ENCODE measurements at places on chromosomes 1 and 21.
A peak's percentile ranks its signal among the peaks of the same experiment; 100 is the strongest.

DNA sequence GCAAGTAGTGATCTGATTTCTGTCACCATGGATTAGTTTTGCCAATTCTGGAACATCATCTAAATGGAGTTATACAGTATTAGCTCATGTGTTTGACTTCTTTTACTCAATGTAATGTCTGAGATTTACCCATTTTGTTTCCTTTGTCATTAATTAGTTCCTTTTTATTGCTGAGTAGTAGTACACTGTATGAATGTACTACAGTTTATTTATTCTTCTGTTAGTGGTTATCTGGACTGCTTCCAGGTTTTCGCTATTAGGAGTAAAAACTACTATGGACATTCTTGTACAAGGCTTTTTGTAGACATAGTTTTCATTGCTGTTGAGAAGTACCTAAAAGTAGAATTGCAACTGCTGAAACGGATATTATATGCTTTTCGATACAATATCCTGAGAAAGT, 14.1 kb downstream of the SUCO start:
- H3K27me3 ChIP-seq, result no peaks in the 10 kb centered on the region
- H3K4me1 ChIP-seq, result no peaks in the 10 kb centered on the region
- H3K27ac ChIP-seq, result no peak overlapping the region
- no peaks in the 10 kb centered on the region for H3K36me3 ChIP-seq
- H3K4me3 ChIP-seq, result no peak overlapping the region
- DNase-seq, result no peak

GRCh38 chr1:31814631-31815306, 1.1 kb downstream of the SPOCD1 start:
- DNase-seq, result no peak
- H3K4me1 ChIP-seq, result no peaks in the 10 kb centered on the region
- H3K27ac ChIP-seq, result no peak overlapping the region
- no peaks in the 10 kb centered on the region for H3K27me3 ChIP-seq
- H3K36me3 ChIP-seq, result no peaks in the 10 kb centered on the region

GRCh38 chr1:197972406-197972805, 55.2 kb downstream of the LHX9 start:
- H3K27ac ChIP-seq, result no peak overlapping the region
- no peaks in the 10 kb centered on the region for H3K36me3 ChIP-seq
- H3K4me1 ChIP-seq, result no peaks in the 10 kb centered on the region
- no peak for DNase-seq
- no peaks in the 10 kb centered on the region for H3K27me3 ChIP-seq
- no peak overlapping the region for H3K4me3 ChIP-seq

DNA sequence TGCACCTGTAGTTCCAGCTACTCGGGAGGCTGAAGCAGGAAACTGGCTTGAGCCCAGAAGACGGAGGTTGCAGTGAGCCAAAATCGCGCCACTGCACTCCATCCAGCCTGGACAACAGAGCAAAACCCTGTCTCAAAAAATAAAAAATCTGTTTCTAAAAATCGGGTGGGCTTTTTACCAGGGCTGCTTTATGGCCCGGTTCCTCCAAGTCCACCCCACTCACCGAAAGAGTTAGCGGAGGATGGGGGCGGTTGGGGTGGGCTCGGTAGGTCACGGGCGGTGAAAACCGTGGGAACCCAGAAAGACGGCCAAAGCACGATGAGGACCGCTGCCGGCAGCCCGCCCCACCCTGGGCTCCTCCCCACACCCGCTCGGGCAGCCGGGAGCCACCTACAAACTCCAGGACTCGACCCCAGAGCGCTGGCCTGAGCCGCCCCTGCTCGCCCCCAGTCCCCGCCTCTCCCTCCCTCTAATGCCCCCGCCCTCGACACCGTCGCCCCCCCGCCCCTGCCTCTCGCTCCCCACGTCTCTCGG, 846 bp upstream of the PER3 start:
- H3K4me3 ChIP-seq, result peak overlapping the region; percentile 54
- peak overlapping the region; percentile 69 for H3K27ac ChIP-seq
- no peaks in the 10 kb centered on the region for H3K4me1 ChIP-seq
- H3K27me3 ChIP-seq, result no peaks in the 10 kb centered on the region
- DNase-seq, result peak; percentile 68

DNA sequence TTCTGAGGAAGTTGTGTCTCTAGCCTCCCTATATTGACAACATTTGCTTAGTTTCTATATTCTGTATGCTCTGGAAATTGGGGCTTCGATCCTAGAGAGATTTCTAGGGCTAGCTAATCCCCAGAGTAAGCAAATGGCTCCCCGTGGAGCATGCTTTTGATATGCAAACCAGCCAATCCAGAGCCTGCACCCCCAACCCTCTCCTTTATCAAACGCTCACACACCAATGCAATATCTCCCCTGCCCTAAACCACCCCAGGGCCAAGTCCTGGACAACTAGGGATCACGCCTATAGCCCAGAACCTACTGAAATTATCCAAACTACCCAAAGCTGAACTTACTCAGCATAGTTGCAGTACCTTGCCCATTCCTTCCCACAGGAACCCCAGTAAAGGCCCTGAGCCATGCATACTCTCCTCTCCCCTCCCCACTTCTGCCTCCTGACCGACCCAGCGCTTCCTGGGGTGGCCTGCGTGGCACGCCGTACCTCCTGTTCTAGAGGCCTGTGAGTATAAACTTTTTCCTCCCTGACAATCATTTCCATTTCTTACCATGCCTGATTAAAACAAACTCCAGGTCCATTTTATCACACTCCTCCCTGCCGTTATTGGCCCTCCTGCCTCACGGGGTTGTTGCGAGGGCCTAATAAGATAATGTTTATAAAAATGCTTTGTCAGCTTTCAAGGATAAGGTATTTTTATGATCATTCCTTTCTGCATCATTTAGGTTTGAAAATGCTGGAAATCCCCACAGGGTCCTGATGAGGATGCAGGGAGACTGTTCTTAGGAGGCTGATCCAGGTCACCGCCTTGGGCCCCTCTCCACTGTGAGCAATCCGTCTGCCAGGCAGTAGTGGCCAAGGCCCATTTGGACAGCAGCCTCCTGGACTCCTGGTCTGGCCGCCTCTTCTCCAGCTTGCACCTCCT, 102.7 kb downstream of the TENT5C start:
- H3K36me3 ChIP-seq, result no peaks in the 10 kb centered on the region
- DNase-seq, result no peak
- no peak overlapping the region for H3K4me3 ChIP-seq
- H3K4me1 ChIP-seq, result no peaks in the 10 kb centered on the region
- H3K27me3 ChIP-seq, result no peaks in the 10 kb centered on the region

DNA sequence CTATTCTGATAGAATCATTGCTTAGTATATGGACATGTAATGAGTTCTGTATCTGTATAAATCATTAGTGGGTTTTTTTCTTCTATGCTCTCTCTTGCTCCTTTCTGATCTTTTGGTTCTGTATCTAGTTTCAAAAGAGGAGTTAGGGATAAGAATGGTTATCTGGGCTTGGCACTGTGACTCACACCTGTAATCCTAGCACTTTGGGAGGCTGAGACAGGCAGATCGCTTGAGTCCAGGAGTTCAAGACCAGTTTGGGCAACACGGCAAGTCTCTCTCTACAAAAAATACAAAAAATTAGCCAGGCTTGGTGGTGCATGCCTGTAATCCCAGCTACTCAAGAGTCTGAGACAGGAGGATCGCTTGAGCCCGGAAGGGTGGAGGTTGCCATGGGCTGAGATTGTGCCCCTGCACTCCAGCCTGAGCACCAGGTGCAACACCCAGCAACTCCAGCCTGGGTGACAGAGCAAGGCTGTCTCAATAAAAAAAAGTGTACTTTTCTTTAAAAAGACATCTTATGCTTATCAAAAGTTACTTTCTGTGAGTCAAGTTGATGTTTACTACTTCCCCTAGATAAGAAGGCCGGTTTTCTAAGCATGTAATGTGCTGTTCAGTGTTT, 27.7 kb upstream of the AXDND1 start:
- no peaks in the 10 kb centered on the region for H3K27me3 ChIP-seq
- no peak for DNase-seq
- H3K36me3 ChIP-seq, result no peaks in the 10 kb centered on the region
- no peak overlapping the region for H3K27ac ChIP-seq

DNA sequence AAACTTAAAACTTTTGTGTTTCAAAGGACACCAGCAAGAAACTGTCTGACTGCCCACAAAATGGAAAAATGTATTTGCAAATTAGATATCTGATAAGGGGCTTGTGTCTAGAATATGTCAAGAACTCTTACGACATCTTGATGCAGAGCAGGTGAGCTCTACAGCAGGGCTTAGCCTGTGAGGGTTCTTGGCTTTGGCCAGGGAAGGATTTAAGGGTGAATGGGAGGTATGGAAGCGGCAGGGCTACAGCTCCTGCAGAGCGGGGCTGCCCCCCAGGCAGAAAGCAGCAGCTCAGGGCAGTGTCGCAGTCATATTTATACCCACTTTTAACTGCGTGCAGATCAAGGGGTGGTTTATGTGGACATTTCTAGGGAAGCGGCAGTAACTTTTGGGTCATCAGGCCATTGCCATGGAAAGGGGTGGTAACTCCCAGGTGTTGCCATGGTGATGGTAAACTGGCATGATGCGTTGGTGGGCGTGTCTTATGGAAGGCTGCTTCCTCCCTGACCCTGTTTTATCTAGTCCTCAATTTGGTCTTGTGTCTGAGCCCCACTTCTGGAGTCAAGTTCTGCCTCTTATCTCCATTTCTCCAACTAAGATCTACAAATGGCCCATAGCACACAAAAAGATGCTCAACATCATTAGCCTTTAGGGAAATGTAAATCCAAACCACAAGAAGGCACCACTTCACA, 23.2 kb downstream of the MORN1 start:
- H3K36me3 ChIP-seq, result no peaks in the 10 kb centered on the region
- H3K4me1 ChIP-seq, result no peaks in the 10 kb centered on the region
- no peak for DNase-seq
- H3K27ac ChIP-seq, result no peak overlapping the region
- H3K4me3 ChIP-seq, result no peak overlapping the region

- no peaks in the 10 kb centered on the region for H3K27me3 ChIP-seq
- DNase-seq, result no peak
- no peaks in the 10 kb centered on the region for H3K36me3 ChIP-seq
- H3K27ac ChIP-seq, result no peak overlapping the region
Observed at GRCh38 chr1:10585242-10585641, 110.5 kb downstream of the PEX14 start.

DNA sequence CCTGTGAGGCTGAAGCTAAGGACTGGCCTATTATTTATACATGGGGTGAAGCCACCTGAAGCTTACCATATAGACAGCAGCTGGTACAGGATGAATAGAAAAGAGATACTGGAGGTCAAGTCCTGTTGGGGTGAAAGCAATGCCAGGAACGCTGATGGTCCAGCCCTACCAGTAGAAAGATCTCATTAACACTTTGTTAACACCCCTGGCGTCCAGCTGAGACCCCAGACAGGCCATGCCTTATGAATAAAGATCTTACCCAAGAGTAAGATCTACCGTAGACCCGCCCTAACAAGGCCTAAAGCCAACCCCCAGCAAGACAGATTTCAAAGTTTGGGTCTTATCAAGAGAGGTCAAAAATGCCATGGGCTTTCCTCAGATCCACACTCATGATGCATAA, 34.7 kb downstream of the ST3GAL3 start:
- H3K27ac ChIP-seq, result no peak overlapping the region
- no peaks in the 10 kb centered on the region for H3K36me3 ChIP-seq
- no peak for DNase-seq
- H3K4me1 ChIP-seq, result no peaks in the 10 kb centered on the region
- H3K27me3 ChIP-seq, result no peaks in the 10 kb centered on the region

DNA sequence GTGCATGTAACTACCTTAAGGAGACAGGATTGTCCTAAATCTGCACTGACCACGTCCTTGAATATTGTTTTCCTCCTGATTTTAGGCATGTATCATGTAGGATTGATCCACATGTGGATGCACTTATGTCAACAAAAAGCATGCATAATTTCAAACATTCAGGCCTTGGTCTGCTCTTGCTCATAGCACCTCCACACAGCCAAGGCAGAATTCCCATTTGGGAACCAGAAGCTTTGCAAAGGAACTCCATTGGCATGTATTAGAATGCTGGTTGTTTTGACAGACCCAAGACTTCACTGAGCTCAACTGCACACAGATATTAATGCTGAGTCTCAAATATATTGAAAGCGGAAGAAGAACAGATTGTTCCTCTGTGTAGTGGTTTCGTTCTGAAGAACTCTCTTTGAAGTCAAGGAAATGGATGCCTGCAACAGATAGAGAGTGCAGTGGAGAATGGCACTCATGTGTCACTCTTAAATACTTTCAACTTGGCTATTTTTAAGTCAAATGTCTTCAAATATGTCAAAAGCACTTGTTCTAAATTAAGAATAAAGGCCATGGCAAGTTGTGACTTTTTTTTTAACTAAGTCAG, 387.6 kb downstream of the LTN1 start:
- H3K4me3 ChIP-seq, result no peak overlapping the region
- H3K4me1 ChIP-seq, result no peaks in the 10 kb centered on the region
- no peak for DNase-seq
- H3K27ac ChIP-seq, result no peak overlapping the region
- H3K27me3 ChIP-seq, result no peaks in the 10 kb centered on the region

DNA sequence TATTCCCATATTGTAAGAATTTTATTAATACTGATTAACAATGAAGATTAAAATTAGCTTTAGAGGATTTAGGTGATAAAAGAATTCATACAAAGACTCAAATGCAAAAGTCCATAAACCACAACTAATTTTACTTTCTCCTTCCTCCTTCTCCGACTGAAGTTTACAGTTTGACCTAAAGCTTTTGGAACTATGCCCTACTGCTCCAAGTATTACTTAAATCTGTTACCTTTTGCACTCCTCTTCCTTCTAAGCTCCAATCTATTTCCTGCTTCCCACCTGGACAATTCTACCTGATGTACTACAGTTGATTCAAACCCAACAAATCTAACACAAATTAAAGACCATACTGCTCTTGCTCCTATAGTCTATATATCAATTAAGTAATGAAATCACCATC, 36.3 kb downstream of the ANKRD13C start:
- H3K27me3 ChIP-seq, result no peaks in the 10 kb centered on the region
- H3K36me3 ChIP-seq, result no peaks in the 10 kb centered on the region
- no peaks in the 10 kb centered on the region for H3K4me1 ChIP-seq
- H3K27ac ChIP-seq, result no peak overlapping the region
- DNase-seq, result no peak

DNA sequence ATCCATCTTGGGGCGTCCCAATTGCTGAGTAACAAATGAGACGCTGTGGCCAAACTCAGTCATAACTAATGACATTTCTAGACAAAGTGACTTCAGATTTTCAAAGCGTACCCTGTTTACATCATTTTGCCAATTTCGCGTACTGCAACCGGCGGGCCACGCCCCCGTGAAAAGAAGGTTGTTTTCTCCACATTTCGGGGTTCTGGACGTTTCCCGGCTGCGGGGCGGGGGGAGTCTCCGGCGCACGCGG, 282 bp upstream of the SOD1 start:
- H3K27ac ChIP-seq, result peak overlapping the region; percentile 91
- H3K36me3 ChIP-seq, result no peaks in the 10 kb centered on the region
- peak overlapping the region; percentile 80 for H3K4me3 ChIP-seq
- H3K27me3 ChIP-seq, result no peaks in the 10 kb centered on the region
- peaks cover 7% of the 10 kb centered on the region for H3K4me1 ChIP-seq
- no peak for DNase-seq

DNA sequence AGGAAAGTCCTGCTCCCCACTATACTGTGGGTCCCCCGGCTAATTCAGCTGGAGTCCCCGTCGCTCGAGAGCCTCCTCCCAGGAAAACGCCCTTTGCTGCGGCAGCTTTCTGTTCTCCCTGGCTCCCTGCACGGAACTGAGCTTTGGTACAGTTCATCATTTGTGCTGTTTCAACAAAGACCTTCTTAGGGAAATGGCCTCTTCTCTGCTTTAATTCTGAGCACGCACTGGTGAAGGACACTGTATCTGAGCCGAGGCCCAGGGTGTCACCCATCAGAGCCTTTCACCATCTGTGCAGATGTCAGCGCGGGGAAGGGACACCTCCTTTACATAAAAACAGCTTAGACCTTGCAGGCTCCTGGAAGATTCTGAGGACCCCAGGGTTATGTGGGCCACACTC, 13.5 kb upstream of the PEX10 start:
- no peaks in the 10 kb centered on the region for H3K27me3 ChIP-seq
- no peak overlapping the region for H3K4me3 ChIP-seq
- H3K4me1 ChIP-seq, result no peaks in the 10 kb centered on the region
- no peak overlapping the region for H3K27ac ChIP-seq
